Choroid plexus epithelial cell (primary cell): ENCODE measurements at places on chromosomes 16 and 17.

DNA sequence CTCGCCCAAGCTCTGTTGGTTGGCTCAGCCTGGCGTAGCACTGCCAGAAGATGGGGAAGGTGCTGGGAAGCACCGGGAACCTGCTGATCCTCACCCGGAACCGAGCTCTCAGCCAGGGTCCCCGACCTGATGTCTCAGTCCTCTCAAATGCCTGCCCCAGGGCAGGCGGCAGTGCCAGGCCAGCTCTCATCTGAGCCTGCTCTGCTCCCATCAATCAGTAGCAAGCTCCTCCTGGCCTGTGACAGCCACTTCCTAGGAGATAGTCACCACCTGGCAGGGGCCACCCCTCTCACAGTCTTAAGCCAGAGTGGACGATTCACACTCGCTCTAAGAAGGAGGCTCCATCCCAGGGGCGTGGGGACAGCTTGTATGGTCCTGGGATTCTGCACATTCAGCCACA is 62.0 kb downstream of the ENGASE start:
- no peak for DNase-seq

DNA sequence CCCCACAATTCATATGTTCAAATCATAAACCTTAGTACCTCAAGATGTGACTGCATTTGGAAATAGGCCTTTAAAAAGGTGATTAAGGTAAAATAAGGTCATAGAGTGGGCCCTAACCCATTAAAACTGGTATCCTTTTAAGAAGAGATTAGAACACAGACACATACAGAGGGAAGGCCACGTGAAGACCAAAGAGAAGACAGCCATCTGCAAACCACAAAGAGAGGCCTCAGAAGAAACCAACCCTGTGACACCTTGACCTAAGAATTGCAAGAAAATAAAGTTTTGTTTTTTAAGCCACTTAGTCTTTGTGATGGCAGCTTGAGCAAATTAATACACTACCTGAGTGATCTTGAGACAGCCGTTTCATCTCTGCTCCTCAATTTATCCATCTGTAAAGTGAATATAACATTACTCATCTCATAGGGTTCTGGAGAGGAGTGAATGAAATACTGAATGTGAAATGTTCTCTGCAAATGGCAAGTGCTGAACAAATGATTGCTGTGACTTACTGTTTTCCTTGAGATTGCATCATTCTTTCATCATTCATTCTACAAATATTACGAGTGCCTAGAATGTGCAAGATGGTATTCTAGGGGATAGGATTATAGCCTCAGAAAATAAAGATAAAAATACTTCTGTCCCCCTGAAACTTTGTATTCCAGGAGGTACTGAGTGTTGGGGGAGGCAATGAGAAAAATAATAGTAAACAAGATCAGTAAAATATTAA is 222.0 kb upstream of the CDH13 start:
- no peak for DNase-seq

GRCh38 chr17:17127730-17128291 is 78.3 kb downstream of the PLD6 start:
- DNase-seq: no peak

GRCh38 chr16:17339764-17340541 is 130.8 kb downstream of the XYLT1 start:
- DNase-seq: no peak

DNA sequence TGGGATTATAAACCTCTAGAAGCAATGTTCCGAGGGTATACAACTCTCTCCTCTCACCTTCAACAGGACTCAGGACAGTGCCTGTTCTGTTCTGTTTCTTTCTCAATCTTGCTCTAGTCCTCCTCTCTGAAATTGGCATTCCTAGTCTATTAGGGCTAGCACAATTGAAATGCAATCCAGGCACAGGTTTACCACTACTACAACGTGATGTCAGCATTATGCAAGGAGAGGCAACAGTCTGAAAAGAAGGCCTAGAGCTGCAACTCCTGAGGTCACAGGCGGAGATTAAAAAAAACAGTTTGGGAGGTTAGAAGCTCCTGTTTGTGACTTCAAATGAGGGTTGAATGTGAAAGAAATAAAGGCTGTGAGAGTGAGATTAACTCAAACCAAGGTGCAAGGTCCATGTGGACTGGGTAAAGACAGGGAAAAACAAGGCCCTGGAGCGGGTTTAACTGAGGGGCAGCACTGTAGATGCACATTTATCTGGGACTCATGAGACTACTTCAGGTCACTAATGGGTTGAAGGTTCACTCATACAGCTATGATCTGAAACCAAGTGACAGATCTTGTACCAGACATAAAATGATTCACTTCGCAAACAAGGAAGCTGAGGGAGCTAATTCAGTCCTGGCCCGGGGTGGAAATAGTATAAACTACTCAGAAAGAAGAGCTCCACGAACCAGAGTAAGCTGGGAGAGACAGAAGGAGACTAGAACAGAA is 16.8 kb downstream of the AMFR start:
- DNase-seq: no peak

DNA sequence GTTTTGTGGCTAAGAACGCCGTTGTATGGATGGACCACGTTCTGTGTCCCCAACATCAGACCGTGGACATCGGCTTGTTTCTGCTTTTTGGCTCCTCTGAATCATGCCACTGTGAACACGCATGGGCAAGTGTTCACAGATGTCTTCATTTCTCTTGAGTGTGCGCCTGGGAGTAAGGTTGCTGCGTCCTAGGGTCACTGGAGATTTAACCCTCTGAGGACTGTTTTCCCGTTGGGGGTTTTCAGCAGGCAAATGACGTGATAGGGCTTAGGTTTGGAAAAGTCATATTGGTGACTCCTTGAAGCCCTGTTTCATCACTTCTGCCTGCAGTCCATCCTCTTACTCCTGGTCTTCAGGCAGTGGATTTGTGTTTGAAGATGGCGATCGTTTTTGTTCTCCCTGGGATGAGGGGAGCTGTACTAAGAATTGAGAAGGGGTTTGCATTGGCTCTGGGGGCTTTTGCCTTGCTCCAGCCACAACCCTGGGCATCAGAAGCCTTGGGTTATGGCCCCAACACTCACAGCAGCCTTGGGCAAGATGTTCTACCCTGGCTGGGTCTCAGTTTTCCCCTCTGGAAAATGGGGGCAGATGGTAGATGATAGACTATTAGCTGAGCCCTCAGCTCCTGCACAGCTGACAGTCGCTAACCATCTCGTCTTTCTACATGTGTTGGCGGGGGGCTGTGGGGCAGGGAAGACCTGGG is 67.2 kb upstream of the CIBAR2 start:
- no peak for DNase-seq

GRCh38 chr17:50020841-50021599 is 26.0 kb upstream of the DLX3 start:
- DNase-seq: no peak

DNA sequence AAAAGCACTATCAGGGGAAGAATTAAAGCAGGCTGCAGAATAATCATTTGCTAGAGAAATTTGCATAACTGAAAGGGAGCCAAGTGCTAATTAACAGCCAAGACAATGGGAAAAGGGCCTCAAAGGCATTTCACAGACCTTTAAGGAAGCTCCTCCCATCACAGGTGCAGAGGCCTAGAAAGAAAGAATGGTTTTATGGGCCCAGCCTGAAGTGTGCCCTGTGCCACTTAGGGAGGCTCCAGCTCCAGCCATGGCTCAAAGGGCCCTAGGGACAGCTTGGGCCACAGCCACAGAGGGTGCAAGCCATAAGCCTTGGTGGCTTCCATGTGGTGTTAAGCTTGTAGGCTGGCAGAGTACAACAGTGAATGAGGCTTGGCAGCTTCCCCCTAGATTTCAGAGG is 50.1 kb downstream of the RNF112 start:
- no peak for DNase-seq

- DNase-seq: no peak
These were observed 42.1 kb upstream of the DLX4 start for GRCh38 chr17:49926886-49927285.

DNA sequence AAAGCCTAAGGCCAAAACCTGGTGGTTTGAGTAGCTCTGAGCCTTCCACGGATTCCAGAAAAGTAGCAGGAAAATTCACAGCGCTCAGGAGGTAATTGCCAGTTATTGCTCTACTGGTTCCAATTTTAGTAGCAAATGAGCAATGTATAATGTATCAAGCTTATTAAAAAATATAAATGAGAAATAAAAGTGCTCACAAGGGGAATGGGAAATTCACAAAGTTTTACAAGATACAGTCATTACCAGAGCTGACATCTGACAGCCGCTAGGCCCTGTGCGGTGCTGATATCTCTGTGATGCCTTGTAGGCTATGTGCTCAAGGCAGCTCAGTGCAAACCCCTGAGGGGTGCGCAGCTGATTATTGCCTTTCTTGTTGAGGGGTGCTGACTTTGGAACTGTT is 47.5 kb downstream of the HS3ST3A1 start:
- DNase-seq: no peak

DNA sequence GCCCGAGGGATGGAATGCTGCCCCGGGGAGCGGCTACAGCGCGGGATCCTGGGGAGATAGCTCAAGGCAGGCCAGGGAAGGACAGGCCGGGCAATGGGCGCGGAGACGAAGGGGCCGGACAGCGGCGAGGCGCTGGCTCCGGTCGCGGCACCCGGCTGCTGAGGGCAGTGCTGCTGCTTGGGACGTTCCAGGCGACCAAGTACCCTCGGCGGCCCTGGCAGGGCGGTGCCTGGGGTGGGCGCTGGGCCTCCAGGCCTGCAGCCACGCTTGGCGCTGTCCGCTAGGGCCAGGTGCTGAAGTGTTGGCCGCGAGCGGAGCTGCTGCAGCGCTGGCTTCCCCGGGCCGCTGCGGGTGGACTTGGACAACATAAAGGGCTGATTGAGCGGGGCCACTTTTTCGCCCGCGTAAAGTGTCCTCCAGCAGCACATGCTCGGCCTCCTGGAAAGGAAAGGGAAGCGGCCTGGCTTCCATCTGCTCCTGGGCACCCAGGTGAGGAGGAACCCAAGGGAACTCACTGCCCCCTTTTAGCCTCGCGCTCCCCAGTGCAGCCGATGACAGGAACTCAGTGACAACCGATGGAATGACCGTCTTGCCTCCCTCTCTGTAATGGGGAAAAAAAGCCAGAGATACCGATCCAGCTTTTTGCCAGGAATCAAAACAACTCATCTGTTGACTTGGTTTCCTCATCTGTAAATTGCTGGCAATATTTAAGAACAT is 23.7 kb downstream of the CLEC3A start:
- DNase-seq: peak; percentile 67

DNA sequence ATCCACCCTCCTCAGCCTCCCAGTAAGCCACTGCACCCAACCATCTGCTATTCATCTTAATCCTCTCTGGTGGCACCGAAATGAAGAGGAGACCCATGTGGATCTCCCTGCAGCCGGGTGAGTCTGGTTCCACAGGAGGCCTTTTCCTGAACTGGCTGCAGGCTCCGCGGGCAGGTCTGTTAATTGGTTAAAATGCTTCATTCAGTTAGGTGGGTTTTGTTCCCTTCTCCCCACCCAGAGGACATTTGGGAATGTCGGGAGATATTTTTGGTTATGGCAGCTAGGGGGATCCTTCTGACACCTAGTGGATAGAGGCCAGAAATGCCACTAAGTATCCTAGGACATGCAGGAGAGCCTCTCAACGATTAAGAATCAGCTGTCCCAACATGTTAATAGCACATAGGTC is 16.7 kb downstream of the C16orf54 start:
- DNase-seq: peak; percentile 60

GRCh38 chr16:49003022-49003421 is 278.6 kb downstream of the CBLN1 start:
- no peak for DNase-seq

- peak; percentile 11 for DNase-seq
These were observed 207.1 kb upstream of the ASIC2 start for GRCh38 chr17:33500151-33500550.

DNA sequence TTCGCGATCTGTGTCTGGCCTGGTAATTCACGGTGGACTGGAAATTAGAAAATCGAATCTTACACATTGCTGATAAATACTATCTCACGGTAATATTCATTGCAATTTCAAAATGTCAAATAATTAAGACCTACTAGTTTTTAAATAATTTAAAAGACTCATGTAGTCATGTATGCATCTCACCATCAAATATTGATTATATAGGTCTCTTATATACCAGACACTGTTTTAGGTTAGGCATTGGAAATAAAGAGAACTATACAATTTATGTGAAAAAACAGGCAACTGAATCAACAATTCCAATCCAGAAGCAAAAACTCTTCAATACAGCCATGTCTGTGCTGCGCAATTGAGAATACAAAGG is 7.5 kb upstream of the PIRT start:
- no peak for DNase-seq

GRCh38 chr17:16091773-16092172 is 92.1 kb downstream of the TTC19 start:
- peak; percentile 43 for DNase-seq

DNA sequence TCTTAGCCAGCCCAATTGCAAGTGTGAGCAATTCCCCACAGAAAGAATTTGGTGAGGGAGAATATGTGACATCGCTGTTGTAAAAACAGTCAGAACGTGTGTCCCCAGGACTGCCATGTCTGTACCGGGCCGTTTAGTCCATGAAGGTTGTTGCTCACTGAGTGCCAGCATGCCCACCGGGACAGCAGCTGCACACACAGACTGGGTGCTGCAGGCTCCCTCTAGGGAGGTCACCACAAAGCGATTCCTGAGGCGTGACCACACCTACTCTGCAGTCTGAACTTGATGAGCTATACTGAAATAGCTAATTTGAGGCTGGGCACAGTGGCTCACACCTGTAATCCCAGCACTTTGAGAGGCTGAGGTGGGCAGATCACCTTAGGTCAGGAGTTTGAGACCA is 44.1 kb upstream of the ADORA2B start:
- no peak for DNase-seq

DNA sequence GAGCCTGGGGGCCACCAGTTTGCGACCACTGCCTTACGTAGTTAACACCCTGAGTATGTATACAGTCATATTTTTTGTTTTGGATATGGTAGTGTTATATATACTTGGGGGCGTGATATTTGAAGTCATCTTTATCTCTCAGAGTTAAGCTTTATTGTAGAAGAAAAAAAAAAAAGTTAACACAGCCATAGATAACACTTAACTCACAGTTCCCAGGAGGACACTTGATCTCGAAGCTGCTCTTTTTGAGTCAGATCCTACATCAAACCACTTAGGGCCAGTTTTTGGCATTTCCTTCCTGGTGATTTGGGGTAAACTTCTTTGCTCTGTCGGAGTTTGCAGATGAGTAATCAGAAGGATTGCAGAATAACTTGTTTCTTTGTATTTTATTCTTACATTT is 5.8 kb downstream of the ITPRIPL2 start:
- DNase-seq: peak; percentile 90
